ENCODE measurements at places on chromosomes 1 and 21.

GRCh38 chr1:209219791-209220524 is 363.6 kb upstream of the CAMK1G start:
- no peak for DNase-seq

DNA sequence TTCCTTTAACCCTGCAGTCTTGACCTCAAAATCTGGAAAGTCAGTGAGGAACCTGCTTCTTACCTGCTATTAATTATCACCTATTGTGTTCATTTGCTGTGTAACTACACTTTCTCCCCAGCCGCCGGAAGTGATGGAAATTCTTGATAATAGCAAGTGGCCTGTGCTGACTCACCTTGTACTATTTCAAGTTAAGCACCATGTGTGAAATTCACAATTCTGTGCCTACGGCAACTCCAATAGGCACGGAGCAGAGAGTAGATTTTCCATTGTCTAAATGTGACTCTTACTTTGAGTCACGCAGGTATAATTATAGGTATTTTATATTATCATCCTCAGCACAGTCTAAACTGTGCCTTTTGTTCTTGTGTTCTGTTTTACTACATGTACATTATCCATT is 466.8 kb downstream of the KIF26B start:
- DNase-seq: peak; percentile 98

- peak; percentile 34 for DNase-seq
Observed at GRCh38 chr1:178819123-178819522, 51.8 kb downstream of the ANGPTL1 start.

DNA sequence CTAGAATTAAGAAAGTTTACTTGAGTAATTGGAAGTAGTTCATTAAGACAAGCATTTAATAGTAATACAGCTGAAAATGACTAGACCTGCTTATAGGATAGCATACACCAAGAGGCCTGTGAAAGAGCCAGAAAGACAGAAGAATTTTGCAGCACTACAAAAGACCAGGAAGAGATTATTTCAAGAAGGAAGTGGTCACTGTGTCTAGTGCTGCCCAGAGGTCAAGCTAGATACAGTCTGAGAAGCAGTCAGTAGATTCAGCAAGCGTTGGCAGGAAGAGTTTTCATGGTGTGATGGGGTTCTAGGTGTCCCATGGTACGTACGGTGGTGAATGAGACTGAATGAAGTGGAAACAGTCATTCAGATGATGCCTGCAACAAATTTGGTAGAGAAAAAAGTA is 31.5 kb downstream of the RGS8 start:
- no peak for DNase-seq

- no peak for DNase-seq
Observed at GRCh38 chr1:15181564-15181963, 28.0 kb downstream of the TMEM51 start.

DNA sequence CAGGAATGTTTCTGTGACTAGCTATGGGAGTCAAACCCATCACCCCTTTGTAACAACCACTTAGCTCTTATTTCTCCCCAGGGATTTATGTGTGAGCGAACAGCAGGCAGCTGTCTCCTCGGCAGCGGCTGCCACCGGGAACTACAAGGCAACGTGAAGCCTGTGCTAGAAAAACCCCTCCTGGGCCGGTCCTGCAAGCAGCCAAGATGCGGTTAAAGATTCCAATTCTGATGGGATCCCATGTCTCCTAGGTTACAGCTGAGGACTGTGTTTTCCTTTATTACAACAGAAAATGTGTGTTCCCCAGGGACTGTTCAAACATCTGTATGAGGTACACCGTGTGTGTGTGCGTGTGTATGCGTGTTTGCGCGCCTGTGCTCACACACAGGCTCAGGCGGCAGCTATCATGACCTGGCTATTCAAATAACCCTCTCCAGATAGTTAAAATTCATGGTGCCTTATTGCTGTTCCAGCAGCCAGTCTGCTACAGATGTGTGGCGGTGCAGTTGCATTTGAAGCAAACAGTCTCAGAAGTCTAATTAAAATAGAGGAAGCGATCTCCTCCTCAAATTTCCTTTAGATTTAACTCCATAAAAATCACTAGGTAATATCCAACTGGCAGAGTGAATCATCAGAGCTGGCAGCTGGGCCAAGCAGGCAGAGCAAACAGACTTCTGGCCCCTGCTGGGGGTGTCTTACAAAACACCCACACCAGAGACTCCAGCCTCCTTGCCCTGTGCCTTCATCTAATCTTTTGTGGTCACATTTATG is 68.0 kb downstream of the LMX1A start:
- DNase-seq: peak; percentile 99

DNA sequence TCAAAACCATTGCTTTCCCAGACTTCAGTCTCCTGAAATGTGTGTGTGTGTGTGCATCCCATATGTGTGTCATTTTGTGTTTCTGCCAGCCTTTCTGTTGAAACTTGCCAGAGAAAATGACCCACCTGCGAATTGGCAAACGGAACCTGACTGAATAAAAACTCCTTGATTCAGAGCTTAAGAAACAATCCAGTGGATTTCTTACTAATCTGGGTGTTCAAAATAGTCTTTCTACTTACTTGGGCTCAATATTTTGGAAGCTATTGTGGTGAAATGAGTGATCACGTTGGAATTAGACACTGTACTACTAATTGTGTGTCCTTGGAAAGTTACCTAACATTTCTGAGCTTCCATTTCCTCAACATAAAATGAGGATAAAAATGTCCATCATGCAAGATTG is 138.9 kb upstream of the ERG start:
- DNase-seq: no peak

DNA sequence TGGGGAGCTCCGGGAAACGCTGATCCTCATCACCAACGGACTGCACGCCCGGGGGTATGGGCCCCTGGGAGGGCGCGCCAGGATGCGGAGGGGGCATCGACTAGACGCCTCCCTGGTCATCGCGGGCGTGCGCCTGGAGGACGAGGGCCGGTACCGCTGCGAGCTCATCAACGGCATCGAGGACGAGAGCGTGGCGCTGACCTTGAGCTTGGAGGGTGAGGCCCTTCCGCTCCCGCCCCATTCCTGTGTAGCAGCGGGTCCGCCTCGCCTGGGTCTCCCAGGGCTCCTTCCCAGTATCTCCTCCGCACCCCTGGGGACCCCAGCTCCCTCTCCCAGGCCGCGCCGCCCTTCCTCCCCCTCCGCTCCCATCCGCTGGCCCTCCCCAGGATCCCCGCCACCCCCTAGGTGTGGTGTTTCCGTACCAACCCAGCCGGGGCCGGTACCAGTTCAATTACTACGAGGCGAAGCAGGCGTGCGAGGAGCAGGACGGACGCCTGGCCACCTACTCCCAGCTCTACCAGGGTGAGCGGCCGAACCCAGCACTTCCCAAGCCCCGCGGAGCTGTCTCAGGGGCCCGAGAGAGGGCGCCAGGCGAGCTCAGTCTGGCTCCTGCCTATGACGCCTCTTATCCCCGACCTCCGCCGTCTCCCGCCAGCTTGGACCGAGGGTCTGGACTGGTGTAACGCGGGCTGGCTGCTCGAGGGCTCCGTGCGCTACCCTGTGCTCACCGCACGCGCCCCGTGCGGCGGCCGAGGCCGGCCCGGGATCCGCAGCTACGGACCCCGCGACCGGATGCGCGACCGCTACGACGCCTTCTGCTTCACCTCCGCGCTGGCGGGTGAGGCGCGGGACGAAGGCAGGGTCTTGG is 5.0 kb downstream of the HAPLN2 start:
- peak; percentile 75 for DNase-seq

GRCh38 chr1:228085287-228085951 is 2.9 kb downstream of the ARF1 start:
- DNase-seq: no peak

GRCh38 chr1:95035536-95035935 is 37.2 kb downstream of the ALG14 start:
- DNase-seq: no peak

All from NCI-H69 (cell line).